ENCODE measurements at places on chromosomes 3 and 15.
A peak's percentile ranks its signal among the peaks of the same experiment; 100 is the strongest.

- peak; percentile 35 for DNase-seq
Observed at GRCh38 chr3:177905173-177906125, 630.8 kb upstream of the KCNMB2 start.

GRCh38 chr3:154658000-154658399, 228.0 kb upstream of the GPR149 start:
- no peak for DNase-seq

GRCh38 chr3:9392041-9392440, 5.4 kb upstream of the SETD5 start:
- DNase-seq = no peak

GRCh38 chr15:49038382-49038781, 7.9 kb downstream of the SECISBP2L start:
- no peak for DNase-seq

DNA sequence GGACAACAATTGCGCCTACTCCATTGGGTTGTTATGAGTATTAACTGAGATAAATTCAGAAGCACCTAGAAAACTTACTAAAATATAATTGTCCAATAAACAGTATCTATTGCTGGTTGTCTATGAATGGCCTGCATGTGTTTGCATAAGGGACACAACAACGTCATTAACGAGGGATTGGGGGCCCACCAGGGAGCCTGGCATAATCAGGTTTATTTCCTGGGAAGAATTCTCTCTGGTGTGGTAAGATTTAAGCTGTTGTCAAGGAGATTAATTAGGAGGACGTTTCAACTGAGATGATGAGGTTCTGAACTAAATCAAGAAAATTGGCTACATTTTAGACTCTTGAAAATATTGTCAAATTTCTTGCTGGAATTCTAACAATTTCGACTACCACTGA, 176.1 kb upstream of the CDIN1 start:
- no peak for DNase-seq

DNA sequence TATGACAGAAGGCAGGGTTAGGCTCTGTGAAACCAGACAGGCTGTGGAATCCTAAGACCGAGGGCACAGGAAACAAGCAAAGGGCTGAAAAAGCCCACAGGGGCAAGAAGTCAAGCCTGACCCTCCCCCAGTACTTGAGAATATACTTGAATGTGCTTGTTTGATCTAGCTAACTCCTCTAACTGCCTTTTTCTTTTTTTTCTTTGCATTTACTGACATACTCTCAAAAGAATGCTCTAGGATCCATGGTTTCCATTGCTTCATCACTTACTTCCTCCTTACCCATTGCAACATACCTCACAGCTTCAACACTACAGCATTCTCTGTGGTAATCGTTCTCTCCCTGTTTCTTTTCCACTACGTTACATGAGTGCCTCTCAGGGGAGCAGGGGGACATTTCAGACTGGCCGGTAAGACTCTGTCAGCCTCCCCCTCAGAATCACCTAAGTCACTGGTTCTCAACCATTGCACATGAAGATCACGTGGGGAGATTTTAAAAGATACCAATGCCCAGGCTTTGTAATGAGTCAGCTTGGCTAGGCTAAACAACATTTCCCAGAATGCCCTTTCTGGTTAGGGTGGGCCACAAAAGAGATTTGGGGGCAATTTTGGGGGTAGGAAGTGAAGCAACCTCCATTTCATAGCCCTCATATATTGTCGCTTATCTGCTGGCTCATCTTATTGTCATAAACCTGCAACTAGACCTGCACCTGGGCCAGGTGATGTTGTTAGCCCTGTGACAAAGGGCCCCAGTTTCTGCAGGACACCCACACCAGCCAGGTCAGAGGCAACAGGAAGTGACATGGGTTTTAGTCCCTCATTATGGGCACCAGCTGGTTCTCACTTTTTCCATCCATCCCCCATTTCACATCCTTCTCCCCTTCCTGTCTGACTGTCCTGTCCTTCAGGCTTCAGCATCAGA, 24.6 kb upstream of the RSL24D1 start:
- peak; percentile 58 for DNase-seq

DNA sequence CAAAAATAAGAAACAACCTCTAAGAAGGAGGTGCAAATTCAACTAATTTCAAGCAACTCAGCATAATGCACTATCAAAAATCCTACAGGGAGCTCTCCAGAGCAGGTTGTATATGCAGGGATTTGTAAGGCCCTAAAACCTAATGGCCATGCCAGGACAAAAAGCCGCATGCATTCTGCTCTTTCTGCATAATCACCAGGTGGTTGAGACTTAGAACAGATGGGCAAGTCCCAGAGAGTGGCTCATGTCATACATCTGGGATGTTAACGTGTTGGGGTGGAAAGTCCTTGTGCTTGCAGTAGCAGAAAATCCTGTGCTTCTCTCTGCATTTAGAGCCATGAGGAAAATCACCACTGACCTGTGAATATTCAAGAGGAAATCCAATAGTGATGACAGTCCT, 1002.9 kb downstream of the AGBL1 start:
- DNase-seq = no peak

GRCh38 chr3:188296761-188297612, 143.0 kb downstream of the LPP start:
- no peak for DNase-seq

- no peak for DNase-seq
Observed at GRCh38 chr3:54761637-54762036, 166.2 kb downstream of the LRTM1 start.

DNA sequence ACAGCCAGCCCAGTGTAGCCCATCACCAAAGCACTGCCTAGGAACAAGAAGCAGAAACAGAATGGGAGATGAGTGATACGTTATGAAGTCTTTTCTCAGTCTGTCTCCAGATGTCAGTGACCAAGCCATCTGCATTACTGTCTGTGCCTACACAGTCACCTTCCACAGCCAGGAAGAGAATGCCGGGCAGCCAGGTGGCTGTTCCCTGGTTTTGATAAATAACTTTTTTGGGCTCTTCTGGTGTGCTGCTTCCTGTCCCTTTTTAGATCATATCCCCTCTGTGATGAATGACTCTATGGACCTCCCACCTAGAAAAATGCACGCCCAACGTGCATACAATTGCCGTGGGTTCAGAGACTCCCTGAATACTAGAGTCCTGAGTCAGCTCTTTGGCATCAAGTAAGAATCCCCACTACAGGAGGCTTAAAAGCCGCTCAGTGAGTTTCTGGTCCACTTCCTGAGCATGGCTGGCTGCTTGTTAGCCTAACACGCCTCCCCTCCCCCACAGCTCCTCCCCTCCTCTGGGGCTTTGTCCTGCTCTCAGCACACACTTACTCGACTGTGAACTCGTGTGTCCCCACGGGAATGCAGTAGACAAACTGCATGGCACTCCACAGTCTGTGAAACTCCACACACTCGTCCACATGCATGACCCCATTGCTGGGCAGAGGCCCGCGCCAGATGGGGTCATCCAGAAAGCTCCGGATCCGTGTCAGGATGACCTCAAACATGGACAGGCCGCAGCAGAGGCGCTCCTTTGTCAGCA, 34.7 kb downstream of the NIPA2 start:
- DNase-seq = no peak

DNA sequence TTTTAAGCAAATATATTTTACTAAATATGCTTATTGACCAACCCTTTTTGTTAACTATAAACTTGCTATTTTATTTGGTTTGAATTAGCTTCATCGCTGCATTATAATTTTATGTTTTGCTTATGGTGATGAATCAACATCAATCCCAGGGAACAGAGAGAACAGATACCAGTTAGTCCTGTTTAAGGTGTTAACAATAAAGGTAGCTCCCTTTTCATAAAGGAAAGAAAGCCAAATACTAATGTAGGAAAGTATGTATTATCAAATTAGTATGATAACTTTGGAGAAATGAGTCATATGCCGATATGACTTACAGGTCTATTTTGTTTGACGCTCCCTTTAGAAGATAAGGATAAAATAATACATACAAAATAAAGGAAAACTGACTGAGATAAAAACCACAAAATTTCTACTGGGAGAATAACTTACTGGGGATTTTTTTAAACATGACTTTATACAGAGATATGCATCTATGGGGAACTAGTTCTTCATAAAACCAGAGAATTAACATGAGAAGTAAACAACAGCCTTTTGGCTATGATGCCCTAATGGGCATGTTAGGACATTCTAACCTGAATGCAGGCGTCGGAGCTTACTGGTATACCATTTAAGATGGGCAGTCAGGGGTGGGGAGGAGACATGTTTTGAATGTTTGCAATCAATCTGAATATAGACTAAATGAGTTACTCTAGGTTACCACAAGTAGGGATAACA, 4.5 kb downstream of the OR5K2 start:
- no peak for DNase-seq

DNA sequence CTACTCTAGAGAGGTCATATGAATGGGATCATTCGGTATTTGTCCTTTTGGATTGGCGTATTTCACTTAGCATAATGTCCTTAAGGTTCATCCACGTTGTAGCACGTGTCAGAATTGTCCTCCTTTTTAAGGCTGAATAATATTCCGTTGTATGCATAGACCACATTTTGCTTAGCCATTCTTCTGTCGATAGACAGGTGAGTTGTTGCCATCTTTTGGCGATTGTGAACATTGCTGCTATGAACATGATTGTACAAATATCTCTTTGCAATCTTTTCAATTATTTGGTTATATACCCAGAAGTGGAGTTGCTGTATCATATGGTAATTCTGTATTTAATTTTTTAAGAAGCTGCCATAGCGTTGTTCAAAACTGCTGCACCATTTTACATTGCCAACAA, 52.4 kb upstream of the GOLGA8J start:
- no peak for DNase-seq

GRCh38 chr3:196227629-196228493, 11.5 kb downstream of the SLC51A start:
- no peak for DNase-seq

GRCh38 chr3:158368271-158368670, 202.7 kb upstream of the MLF1 start:
- no peak for DNase-seq

- peak; percentile 19 for DNase-seq
Observed at GRCh38 chr15:67803996-67804843, 21.1 kb upstream of the SKOR1 start.

DNA sequence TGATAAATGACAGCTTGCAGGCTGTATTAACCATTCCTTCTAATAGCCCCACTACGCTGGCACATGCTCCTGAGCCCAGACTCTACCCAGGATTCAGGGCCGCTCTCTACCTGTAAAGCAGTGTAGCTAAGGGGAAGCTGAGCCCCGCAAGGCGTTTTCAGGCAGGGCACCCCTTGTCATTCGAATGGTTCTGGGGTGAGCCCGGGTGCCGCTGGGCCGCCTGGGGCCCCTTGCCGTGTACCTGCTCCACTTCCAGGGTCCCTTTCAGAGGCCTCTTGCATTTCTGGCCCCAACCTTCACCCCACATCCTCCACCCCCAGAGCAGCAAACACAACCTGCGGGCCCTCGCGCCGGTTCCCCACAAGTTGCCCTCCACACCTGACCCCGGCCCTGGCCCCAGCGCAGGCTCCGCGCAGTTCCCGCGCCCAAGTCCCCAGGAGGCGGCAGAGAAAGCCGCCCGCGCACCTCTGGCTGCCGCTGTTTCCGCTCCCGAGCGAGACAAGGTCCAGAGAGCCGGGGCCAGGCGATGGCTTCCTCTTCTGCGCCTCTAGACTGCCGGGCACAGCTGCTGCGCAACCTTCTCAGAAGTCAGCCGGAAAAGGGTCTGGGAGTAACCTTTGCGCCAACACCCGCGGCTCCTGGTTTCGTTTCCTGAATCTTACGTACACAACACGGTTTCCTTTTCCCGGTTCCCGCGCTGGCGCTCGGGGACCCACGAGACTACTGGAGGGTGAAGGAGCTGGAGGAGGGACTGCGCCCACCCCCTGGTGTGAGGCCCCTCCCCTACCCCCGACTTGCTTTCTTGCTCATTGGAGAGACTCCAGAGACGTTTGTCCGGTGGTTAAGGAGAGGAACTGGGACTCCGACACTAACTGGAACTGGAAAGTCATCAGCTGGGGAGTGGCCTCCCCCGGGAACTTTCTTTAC, at the start of gene PLSCR1:
TSS of gene PLSCR1 (minus strand) at position 606 of the 927 bp plus-strand sequence. CDS start 8,055 bp downstream, outside the sequence.
- peak; percentile 85 for DNase-seq

GRCh38 chr15:93823971-93824913, 407.1 kb upstream of the MCTP2 start:
- DNase-seq = no peak

DNA sequence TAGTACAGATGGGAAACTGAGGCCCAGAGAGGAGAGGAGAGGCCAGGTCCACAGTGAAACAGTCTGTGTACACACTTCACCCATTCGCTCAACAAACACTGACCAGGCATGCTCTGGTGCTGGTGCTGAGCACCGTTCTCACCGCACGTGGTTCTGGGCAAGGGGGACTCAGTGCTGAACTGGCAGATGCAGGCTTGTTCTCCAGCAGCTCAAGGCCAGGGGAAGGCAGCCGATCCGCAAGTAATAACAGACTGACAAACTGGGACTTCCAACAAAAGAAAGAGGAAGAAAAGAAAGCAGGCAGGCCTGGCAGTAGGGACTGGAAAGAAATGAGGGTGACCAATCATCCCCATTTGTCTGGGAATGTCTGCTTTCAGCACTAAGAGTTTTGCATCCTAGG, 25.6 kb upstream of the LINGO1 start:
- DNase-seq = no peak

GRCh38 chr3:141276398-141276797, 44.8 kb downstream of the PXYLP1 start:
- DNase-seq = no peak

GRCh38 chr15:80689294-80689693, 5.8 kb upstream of the ABHD17C start:
- no peak for DNase-seq
